ENCODE measurements at places on chromosomes 4 and X.

DNA sequence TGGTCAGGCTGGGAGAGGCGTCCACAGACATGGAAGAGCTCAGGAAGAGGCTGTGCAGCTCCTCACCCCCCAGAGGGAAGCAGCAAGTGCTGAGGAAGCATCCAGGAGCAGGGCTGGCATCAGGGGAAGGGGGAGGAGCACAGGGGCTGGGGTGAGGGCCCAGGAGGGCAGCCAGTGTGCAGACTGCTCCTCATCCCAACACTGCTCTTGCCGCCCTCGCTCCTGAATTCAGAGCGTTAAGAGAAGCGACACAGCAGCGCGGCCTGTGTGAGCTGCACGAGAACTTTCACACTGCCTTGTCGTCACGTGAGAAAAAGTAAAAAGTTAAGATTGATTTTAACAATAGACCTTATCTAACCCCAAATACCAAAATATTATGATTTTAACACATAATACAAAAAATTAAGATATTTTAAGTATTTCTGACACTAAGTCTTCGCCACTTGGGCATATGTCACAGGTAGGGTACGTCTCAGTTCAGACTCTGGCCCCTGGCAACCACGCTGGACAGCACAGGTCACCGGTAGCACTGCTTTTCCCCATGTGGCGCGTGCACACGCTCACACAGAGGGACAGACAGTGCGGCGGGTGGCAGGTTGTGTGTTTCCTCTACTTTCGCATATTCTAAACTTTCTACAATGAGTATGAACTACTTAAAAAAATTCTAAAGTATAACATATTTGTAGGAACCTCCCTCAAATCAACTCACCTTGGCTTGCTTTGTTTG is 19.7 kb downstream of the NOP14 start:
- DNase-seq = no peak

- DNase-seq = no peak
Observed at GRCh38 chrX:12469296-12469695, 321.9 kb upstream of the PRPS2 start.

- peak; percentile 43 for DNase-seq
Observed at GRCh38 chr4:56301181-56301996, 85.9 kb downstream of the AASDH start.

GRCh38 chrX:52983321-52984000 is 25.1 kb upstream of the FAM156A start:
- no peak for DNase-seq

DNA sequence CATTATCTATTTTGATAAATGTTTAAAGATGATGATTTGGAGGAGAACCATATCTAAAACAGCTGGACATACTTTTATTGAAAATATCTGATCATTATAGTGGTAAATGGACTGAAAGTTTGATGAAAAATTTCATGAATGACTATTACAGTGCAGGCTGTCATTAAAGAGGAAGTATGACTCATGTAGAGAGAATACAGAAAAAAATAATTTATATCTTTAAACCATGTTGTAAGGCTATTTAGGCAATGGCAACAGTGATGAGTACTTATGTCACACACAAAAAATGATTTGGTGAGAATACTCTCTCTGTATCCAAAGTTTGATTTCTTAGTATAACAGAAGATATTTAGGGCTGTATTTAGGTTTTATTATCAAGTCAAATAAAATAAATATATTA is 3.9 kb upstream of the GLRB start:
- DNase-seq = no peak

DNA sequence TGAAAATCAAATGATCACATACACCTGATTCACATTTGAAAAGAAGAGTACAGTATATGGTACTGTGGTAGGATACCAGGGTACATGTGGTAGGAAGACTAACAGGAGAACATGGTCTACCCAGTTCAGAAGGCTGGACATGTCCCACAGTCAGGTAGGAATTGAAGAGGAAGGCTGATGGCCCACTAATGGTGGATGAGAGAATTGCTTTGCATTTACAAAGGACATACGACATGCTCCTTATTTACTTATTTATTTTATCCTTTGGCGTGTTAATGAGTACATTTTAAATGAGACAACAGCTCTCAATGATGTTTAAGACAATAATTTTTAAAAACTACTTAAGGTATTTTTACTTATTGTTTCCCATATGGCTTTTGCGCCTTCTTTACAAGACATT is 106.7 kb upstream of the BMP2K start:
- no peak for DNase-seq

DNA sequence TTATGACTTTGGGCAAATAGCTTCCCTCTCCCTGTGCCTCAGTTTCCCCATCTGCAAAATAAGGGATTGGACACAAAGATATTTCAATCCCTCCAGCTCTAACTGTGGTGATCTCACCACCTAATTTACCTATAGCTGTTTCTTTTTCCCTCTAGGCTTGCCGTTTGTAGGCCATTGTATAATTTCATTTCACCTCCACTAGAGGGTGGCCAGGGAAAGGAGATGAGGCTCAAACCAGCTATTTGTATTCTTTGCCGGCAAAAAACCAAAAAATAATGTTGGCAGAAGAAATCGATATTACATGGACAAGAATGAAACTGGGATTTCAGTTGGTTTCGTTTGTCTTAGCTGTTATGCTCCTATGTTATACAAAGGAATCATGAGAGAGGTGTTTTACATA is 36.1 kb upstream of the DOCK11 start:
- peak; percentile 14 for DNase-seq

- DNase-seq = no peak
Observed at GRCh38 chrX:120773801-120774200, 101.9 kb downstream of the CT47B1 start.

- DNase-seq = no peak
Observed at GRCh38 chrX:153854702-153855101, 24.4 kb upstream of the PDZD4 start.

DNA sequence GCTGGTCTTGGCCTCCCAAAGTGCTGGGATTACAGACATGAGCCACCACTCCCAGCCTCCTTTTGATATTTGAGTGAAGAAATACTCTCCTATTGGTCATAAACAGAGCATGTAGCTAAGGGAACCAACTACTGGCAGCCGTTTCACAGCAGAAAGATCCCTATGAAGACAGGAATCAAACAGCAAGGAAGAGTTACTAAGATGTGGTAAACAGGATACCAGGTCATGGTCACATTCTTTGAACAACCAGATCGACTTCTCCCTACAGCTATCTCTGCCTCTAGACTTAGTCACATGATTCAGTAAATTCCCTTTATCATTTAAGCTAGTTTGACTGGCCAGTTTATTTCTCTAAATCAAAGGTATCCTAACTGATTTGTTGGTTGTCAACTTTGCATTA is 9.0 kb upstream of the HNRNPD start:
- no peak for DNase-seq

- DNase-seq = peak; percentile 82
Observed at GRCh38 chrX:153934762-153935325, at the start of gene NAA10. Gene NAA10, minus strand, starts transcription at chrX:153935037. Its CDS starts 133 bp downstream, at chrX:153934904.

- no peak for DNase-seq
Observed at GRCh38 chr4:168488869-168489274, 8.0 kb upstream of the PALLD start.

DNA sequence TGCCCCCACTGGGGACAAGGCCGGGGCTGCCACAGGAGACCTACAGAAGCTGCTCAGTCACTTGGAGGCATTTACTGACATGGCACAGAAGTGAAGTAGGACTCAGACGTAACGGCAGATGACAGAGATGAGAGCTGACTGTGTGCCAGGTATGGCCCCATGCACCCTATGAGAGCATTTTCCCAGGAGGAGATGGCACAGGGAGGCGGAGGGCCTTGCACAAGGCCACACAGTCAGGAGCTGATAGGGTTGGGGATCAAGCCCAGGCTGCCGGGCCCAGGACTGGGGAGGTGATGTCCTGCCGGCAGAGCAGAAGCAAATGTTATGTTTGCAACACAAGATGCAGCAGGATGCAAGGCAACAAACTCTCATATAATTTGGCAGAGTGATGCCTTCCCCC is 34.1 kb downstream of the NAT8L start:
- no peak for DNase-seq

DNA sequence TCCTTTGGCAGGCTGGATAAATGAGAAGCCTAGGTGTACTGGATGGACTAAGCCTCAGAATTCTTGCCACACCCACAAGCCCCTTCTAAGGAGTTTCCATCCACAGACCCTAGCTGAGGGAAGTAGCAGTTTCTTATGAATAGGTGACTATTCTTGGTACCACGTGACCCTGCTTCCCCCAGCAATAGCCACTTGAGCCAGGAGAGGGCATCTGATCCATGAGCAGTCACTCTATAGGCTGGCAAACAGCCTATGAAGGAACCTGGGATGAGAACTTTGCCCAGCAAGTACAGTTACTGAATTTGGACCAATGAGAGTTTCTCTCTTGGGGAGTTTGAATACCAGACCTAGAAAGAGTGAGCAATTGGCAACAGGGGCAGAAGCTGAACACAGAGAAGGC is 84.0 kb downstream of the RTL9 start:
- peak; percentile 6 for DNase-seq

GRCh38 chr4:138671606-138672084 is 343.9 kb upstream of the NOCT start:
- DNase-seq = no peak

- no peak for DNase-seq
Observed at GRCh38 chrX:107298276-107298675, 91.9 kb downstream of the DNAAF6 start.

DNA sequence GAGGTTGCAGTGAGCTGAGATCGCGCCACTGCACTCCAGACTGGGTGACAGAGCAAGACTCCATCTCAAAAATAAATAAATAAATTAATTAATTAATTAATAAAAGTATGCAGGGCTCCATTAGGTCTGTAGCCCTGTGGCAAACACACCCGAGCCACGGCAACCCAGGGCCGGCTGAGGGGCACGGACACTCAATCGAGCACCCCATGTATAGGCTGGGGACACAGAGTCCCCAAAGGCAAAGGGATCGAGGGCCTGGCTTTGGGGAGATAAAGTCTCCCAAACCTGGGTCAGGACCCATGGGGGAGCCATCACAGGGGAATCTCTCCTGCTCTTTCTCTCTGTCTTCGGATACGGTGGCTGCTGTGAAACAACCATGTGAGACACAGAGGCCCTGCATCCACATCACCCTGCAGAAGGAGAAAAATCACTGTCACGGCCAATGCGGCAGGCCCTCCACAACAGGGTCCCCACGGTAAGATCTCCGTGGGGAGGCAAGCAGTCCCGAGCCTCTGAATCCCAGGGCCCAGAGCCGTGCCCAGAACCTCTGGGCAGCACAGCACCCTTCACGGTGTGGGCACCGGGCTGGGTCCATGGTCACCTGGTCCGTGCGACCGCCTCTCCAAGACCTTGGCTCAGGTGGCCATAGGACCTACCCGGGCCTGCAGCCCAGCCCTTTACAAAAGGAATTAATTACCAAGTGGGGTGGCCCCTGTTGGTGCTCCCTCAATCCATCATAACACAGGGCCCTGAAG is 81.8 kb downstream of the WFS1 start:
- no peak for DNase-seq

DNA sequence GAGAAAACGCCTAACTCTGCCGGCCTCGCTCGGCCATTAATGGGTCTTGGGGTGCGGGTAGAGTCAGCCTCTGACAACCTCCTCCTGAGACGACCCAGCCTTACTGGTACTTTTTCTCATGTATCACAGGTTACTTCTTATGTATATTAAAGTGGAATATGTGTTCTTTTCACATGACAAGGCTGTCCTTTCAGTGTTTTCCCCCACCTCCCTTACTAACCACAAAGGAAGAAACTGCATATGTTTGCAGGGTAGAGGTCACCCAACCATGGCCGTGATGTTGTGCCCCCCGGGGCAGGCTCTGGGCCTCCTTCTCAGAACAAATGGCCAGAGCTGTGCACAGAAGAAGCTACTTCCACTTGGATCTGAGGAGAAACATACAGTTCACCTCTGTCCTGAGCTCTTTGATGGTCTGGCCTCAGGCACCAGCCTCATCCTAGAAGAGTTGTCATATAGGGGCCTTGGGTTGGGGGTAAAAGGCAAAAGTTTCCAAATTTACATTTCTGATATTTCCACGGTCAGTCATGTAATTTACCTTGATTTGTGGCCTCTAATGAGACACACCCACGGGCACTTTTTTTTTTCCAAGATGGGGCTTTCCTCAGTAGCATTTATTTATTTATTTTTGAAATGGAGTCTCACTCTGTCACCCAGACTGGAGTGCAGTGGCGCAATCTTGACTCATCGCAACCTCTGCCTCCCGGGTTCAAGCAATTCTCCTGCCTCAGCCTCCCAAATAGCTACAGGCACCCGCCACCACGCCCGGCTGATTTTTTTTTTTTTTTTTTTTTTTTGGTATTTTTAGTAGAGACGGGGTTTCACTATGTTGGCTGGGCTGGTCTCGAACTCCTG is 1.9 kb downstream of the SOWAHD start:
- DNase-seq = no peak

GRCh38 chr4:109631532-109632108 is 71.6 kb downstream of the MCUB start:
- no peak for DNase-seq

DNA sequence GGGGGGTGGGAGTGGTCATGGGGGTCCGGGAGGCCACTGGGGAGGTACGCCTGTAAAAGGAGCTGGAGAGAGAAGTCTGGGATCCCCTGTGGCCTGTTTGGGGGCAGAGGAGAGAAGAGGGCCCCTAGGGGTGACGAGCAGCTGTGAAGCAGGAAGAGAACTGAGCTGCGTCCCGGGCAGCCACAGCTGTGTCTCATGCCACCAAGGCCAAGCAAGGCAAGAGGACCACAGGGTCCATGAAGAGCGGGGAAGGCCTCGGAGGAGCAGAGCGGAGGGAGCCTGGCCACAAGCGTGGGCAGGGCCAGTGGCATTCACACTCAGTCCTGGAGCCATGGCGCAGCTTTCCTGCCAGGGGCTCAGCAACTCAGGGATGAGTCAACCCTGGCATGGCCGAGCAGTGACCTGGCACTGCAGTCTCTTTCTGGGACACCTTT is 13.6 kb upstream of the NAT8L start:
- DNase-seq = no peak

DNA sequence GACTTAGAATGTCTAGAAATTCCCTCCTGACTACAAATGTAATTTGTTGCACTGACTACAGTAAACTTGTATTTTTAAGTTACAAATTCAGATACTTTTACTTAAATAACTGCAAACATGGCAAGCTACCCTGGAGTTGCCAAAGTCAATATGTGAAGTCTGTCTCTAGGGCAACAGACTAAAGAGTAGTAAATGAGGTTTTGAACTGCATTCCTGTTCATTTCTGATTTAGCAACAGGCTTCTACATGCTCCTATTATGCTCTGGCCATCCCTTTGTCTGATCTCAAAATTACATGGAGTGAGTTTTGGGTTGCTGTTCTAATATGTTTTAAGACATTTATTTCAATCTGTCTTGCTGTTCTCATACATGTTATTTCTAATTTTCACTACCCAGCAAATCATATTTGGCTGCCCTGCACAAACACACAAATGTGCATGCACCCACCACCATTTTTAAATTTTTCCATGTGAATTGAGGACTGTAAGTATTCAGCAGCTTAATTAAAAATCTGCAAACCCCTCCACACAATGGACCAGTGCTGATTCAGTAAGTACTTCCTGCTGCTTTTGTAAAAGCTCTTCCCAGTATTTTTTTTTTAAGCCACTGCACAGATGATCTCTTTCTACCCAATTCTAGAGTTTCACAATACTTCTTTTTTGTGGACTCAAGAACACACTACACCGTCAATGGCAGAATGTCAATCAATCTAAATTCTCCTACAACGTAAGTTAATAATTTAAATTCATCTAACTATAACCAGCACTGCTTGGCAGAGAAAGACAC is 26.7 kb downstream of the SH3RF1 start:
- DNase-seq = no peak

- peak; percentile 20 for DNase-seq
Observed at GRCh38 chr4:105472871-105473323, 965 bp downstream of the PPA2 start.

Data from GM12891 (cell line).